ENCODE measurements at places on chromosomes 6 and 20.

GRCh38 chr6:56953597-56954402 lies 1.1 kb upstream of the BEND6 start:
- no peak for DNase-seq

- no peak for DNase-seq
These were observed 4.5 kb upstream of the EBF4 start for GRCh38 chr20:2688041-2688591.

DNA sequence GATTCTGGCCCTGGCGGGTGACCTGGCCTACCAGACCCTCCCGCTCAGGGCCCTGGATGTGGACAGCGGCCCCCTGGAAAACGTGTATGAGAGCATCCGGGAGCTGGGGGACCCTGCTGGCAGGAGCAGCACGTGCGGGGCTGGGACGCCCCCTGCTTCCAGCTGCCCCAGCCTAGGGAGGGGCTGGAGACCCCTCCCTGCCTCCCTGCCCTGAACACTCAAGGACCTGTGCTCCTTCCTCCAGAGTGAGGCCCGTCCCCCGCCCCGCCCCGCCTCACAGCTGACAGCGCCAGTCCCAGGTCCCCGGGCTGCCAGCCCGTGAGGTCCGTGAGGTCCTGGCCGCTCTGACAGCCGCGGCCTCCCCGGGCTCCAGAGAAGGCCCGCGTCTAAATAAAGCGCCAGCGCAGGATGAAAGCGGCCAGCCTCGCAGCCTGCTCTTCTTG lies 868 bp upstream of the SLC2A4RG start:
- peak; percentile 80 for DNase-seq

DNA sequence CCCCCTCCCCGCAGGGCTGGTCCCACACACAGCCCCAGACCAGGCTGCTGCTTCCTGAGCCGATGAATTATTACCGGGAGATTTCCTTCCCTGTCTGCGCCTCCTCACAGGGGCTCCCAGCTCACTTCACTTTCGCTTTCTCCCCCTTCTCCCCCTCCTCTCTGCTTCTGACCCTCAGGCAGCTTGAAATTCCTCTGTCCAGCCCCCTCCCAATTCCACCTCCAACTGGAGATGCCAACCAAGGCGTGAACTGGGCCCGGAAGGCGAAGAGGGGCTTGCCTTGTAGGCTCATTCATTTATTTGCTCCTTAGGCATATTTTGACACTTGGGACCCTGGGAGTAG lies 1.7 kb upstream of the TCF15 start:
- DNase-seq: no peak

- DNase-seq: no peak
These were observed 121.6 kb downstream of the HIVEP2 start for GRCh38 chr6:142823256-142823902.

- no peak for DNase-seq
These were observed 34.8 kb downstream of the SH3BGRL2 start for GRCh38 chr6:79665725-79666551.

- no peak for DNase-seq
These were observed 98.7 kb downstream of the ADGRG6 start for GRCh38 chr6:142400495-142400894.

DNA sequence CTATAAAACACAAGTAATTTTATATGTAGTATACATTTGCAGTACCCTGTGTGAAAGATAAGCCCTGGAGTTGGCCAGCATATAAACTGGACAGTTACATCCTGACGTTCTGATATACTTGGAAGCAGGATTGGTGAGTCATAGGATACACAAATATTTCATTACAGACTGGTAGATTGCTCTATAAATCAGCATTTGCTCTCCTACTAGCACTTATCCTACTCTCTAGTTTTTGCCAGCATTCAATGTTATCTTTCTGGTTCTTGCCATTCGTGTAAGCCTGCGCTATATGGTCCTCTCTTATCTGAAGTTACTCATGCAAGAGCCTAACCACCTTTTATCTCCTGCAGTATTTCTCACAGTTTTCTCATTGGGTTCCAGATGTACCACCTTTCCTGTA lies 680.2 kb upstream of the MMS22L start:
- no peak for DNase-seq

- no peak for DNase-seq
These were observed 4.9 kb upstream of the FKBP1A start for GRCh38 chr20:1397710-1398109.

GRCh38 chr6:138671351-138671750 lies 102.2 kb upstream of the CCDC28A start:
- DNase-seq: no peak

GRCh38 chr20:17228624-17229061 lies 1.8 kb downstream of the PCSK2 start:
- DNase-seq: no peak

GRCh38 chr20:50518270-50518721 lies 8.1 kb downstream of the PTPN1 start:
- DNase-seq: no peak

- no peak for DNase-seq
These were observed 329.7 kb downstream of the CD83 start for GRCh38 chr6:14447240-14447639.

DNA sequence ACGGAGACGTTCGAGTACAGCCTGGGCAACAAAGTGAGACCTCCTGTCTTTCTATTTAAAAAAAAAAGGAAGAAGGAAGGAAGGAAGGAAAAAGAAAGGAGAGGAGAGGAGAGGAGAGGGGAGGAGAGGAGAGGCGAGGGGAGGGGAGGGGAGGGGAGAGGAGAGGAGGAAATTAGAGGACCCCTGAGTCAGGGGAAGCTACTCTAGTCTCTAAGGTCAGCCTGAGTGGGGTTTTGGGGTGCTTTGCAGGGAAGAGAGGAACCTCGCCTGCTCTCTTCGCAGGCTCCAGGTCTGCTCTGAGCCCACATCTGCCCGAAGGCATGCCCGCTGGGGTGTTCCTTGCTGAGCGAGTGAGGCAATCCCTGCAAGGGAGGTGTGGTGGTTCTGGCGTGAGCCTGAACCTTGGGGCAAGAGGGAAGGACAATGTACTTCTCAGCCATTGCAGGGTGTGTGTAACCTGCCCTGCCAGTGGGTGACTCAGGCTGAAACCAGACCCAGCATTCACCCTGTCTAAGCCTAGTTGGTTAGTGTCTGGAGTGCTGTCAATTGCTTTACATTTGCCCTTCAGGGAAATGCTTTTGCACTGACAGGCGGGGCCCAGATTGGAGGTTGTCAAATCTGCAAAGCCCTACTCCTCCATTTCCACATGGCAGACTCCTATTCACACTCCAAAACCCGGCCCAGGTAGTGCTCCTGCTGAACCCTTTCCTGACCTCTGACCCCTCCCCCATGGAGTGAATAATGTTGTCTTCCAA lies 15.3 kb upstream of the MMP9 start:
- DNase-seq: no peak

- no peak for DNase-seq
These were observed 75.7 kb downstream of the ARID1B start for GRCh38 chr6:156852858-156853216.

DNA sequence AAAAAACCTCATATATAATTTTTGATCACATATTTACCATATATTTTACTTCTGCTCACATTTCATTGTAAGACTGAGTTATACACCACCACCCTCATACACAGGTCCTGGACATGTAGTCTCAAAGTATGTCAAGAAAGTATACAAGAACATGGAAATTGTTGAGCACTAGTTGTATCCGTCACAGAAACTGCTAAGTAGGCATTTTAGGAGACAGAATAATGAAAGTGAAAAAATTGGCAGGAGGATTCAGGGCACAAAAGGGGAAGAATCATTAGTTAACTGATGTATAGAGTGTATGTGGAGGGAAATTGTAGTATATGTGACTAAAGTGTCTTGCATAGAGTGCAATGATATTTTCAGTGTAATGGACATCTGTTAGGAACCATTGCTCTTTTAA lies 458.8 kb downstream of the TFAP2B start:
- no peak for DNase-seq

DNA sequence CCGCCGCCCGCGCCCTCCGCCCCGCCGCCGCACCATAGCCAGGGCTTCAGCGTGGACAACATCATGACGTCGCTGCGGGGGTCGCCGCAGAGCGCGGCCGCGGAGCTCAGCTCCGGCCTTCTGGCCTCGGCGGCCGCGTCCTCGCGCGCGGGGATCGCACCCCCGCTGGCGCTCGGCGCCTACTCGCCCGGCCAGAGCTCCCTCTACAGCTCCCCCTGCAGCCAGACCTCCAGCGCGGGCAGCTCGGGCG lies 1.5 kb downstream of the FOXC1 start:
- no peak for DNase-seq

- no peak for DNase-seq
These were observed 29.2 kb downstream of the ISM1 start for GRCh38 chr20:13250251-13250650.

DNA sequence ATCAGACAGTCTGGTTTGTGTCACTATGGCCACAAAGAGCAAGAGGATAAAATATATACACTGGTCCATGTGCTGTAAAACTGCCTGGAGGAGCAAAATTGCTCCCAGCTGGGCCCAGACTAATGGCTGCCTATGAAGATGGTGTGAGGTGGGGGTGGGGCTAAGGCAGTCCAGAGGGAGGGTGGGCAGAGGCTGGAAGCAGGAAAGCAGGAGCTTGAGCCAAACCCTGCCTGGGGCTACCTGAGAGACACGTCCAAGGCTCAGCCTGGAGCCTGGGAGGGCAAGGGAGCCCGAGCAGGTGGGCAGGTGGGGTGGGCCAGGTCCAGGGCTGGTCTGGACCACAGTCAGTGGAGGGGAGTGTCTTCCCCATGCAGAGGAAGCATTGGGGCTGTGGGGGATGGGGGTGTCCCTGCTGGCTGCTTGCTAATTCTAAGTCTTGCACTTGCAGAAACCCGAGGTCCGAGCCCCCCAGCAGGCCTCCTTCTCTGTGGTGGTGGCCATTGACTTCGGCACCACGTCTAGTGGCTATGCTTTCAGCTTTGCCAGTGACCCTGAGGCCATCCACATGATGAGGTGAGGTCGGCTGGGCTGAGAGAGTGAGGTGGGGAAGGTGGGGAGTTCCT lies 9.5 kb downstream of the HSPA12B start:
- no peak for DNase-seq

DNA sequence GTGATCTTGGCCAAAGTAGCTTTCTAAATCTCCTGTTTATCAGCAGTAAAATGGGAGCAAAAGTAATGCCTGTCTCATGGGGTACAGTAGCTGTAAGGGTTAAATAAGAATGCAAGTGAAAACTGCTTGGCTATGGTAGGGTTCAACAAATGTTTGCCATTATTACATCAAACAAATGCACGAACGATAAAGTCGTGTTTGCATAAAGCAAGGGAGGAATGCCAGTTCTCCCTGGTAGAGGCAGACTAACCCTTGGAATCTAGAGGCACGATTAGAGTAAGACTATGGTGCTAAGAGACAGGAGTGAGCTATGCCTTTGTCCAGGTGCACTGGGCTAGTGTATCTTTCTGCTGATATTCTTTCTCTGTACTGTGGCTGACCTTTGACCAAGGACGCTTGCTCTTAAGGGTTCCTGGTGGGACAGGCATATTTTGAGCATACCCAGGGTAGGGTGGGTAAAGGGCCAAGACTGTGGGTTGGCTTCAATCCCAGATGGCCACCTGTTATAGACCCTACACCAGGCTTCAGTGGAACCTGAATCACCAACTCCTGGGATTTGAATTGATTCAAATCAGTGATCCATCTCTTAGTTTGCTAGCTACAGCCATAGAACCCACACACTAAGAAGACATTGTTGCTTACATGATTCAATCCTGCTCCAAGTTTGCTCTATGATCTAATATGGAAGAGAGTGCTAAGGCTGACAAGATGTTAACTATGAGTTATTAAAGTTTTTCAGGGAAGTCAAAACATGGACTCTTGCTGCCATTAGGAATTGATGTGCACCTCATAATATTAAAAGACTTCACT lies 139.9 kb downstream of the CCDC170 start:
- no peak for DNase-seq

DNA sequence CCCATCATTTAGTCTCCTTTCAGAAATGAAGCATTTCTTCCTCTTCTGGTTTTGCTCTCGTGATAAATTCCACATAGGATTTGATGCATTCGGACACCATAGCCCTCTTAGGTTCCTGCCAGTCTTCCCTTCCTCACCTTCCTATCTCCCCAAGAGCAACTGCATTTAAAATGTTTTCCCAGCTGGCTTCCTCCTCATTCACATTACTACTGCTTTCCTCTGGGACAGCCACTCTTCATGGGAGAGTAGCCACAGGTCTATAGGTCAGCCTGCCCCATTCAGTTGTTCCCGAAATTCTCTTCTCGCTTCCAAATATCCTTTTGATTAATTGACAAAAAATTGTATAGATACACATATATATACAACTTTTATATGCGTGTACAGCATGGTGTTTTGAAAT lies 214.2 kb upstream of the PDE10A start:
- DNase-seq: no peak

DNA sequence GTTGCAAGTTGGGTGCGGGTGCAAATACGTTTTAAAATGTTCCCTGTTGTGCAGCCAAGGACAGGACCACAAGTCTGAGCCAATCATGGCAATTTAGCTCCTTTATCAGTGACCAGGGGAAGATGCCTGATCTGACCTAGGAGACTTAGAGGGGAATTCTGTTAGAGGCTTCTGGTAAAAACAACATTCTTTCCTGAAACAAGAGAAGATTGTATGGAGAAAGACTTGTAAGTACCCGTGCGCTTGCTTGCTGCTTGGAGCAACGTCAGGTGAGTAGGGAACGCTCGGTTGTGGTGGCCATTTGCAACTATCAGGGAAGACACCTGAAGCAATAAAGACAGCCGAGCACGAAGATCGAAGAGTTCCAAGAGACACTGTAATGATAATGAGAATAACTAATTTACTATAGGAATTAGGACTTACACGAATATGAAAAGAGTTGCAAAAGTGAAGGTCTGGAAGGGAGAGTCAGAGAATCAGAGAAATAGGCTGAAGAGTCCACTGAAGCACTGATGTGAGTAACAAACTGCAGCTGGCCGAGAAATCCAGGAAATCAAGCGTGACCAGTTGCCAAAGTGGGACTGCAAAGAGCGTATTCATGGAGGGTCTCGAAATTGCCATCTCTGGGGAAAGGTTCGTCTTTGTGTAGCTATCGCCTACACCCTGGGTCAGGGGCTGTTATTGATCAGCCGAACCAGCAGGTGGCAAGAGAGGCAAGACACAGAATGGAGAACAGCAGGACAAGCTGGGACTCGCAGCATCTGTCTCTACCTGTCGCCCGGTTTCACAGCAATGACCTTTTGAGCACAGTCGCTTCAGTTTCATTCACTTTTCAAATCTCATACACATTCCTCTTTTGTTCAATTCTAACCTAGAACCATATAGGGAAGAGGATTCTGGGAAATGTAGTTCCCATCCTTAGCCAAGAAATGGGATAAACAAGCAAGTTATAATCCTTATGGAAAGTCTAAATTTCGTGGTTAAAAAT lies 26.1 kb downstream of the LOC128125822 start:
- DNase-seq: peak; percentile 80

- DNase-seq: no peak
These were observed 96.1 kb upstream of the BHLHE23 start for GRCh38 chr20:63102721-63103375.

- no peak for DNase-seq
These were observed 69.8 kb upstream of the FAM184A start for GRCh38 chr6:119148098-119148824.

- no peak for DNase-seq
These were observed 141.1 kb downstream of the CD164 start for GRCh38 chr6:109241199-109241598.

DNA sequence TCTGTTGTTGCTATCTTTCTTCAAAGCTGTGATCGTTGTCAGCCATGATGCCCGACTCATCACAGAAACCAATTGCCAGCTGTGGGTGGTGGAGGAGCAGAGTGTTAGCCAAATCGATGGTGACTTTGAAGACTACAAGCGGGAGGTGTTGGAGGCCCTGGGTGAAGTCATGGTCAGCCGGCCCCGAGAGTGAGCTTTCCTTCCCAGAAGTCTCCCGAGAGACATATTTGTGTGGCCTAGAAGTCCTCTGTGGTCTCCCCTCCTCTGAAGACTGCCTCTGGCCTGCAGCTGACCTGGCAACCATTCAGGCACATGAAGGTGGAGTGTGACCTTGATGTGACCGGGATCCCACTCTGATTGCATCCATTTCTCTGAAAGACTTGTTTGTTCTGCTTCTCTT lies 19.3 kb downstream of the ABCF1 start:
- DNase-seq: no peak
